ENCODE measurements at places on chromosomes 3 and 15.

GRCh38 chr15:29471306-29471705 is 201.7 kb upstream of the NSMCE3 start:
- DNase-seq: no peak

DNA sequence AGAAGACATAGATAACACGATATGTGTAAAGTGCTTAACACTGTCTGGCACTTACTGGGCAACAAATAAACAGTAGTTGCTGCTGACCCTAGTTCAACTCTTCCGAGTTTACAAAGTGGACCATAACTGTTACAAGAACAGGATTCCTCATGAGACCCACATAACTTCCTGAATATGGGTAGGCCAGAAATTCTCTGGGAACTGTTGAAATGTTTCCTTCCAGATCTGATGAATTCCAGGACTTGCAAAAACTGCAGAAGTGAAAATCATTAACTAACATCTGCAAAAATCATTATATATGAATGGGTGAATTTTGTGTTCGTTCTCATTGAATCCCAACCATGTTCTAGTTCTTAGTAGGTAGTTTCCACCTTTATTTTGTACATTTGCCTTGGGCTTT is 181.7 kb upstream of the MME start:
- no peak for DNase-seq

DNA sequence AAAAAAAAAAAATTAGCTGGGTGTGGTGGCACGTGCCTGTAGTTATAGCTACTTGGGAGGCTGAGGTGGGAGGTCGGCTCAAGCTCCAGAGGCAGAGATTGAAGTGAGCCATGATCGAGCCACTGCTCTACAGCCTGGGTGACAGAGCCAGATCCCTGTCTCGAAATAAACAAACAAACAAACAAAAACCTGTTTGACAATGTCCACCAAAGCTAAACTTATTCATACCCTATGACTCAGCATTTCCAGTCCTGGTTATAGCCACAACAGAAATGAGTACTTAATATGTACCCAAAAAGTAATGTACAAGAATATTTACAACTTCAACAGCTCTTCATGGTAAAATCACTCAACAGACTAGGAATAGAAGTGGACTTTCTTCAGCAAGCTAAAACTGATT is 31.1 kb downstream of the SERP1 start:
- DNase-seq: no peak

DNA sequence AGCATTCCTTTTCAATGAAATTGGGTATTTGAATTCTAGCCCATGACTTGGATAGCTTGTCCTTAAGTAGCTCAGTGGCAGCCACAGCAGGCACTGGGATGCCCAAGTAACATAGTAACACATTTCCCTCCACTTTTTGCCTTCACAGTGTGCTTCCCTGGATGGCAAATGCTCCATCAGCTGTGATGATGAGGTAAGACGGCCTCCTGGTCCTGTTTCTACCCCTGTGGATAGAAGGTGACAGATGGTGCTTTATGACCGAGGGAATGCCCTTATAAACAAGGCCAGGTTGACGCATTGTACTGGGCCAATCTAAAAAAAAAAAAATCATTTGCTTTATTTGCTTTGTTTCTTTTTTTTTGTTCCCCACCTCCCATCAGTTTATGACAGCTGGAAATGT is 41.8 kb upstream of the LRTM1 start:
- DNase-seq: no peak

GRCh38 chr15:59432389-59432788 is 5.6 kb upstream of the FAM81A start:
- no peak for DNase-seq

- DNase-seq: no peak
Measured at GRCh38 chr15:36798366-36798765, 218.9 kb downstream of the CDIN1 start.

- DNase-seq: no peak
Measured at GRCh38 chr15:60407415-60407805, 9.6 kb upstream of the ANXA2 start.

GRCh38 chr15:66503780-66504562 is 684 bp downstream of the RPL4 start:
- DNase-seq: no peak

- no peak for DNase-seq
Measured at GRCh38 chr15:99248000-99248715, 1.2 kb downstream of the TTC23 start.

DNA sequence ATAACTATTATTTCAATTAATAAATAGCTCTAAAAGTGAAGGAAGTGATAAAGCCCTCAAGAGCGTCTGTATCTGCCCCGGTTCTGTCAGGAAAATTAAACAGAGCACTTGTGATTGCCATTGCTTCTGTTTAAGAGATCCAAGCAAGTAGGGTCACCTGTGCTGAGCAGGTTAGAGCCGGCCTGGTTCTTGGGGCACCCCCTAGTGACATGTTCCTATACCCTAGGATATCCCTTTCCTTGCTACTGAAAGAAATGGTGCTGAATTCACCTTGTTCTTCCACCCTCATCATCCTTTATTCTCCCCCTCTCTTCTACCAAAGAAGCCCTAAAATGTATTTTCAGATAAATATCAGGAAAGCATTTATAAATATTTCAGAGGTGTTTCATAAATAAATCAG is 323.5 kb downstream of the RORA start:
- DNase-seq: no peak

DNA sequence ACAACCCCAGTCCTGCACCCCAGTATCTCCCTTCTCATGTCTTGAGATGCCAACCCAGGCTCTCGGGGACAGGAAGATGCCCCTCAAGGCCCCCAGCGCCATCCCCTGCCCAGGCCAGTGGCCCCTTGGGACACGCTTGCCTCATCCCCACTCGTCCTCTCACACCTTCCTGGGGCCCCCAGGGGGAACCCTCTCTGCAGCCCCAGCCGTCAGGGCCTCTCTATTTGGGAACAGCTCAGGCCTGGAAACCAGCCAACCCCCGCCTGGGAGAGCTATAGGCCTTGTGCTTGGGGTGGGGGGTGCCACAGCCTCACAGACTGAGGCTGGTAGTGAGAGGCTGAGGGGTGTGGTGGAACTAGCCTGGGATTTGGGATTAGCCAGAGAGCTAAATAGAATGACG is 7.8 kb downstream of the LINGO1 start:
- DNase-seq: no peak

GRCh38 chr15:34987609-34988026 is 469 bp downstream of the ZNF770 start:
- no peak for DNase-seq

DNA sequence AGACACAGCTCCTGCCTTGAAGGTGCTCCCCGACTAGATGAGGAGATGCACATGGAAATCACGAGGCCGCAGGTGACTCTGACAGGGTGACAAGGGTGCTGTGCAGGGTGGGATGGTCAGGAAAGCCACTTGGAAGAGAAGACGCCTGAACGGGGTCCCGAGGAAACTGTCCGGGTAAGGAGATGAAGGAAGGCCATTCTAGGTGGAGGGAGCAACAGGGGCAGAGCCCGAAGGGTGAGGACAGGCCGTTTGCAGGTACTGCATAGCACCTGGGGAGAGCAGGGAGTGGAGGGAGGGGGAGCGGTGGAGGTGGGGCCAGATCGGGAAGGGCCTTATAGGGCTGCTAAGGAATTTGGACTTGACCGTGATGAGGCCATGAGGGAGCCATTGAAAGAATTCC is 105.6 kb upstream of the DLG1 start:
- DNase-seq: no peak

GRCh38 chr15:57278439-57278838 is 97.9 kb upstream of the CGNL1 start:
- DNase-seq: no peak

DNA sequence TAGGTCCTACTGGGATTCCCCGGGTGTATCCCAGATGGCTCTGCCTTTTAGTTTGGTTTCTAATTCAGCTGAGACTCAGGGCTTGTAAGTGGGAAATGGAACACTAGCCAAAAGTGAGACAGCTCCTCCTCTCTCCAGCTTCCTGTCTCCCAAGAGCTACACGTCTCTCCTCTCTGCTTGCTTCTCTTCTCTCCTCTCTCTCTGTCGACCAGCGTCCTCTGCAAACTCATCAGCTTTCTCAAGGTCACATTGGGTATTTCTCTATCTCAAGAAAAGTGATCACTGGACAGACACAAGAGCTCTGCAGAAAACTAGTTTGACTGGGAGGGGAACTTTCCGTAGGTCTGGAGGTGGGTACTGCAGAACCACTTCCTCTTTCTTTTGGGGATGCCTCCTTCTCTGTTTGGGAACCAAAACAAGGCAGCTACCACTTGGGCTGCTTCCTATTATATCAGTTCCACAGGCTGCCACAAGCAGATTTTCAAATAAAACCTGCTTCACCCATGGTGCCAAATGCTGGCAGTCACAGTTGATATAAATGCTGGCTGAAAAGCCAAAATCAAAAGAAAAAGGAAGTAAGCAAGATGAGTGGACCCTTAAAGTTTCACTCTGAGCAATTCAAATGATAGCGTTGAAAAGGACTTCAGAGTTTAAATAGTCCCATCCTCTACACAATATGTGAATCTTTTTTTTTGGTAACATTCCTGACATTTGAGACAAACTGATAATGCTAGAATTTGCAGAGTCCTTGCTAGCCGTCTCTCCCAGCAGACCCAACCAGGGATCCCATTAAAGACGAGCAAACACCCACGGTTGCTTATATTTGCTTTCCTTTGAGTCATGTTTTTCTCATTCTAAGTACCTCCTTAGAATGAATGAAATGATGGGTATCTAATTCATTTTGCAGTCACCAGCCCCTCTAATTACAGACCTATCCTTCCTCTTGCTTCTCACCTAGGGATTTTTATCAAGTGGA is 7.2 kb upstream of the DYNC1LI1 start:
- no peak for DNase-seq

Data from COLO829 (cell line).